ENCODE measurements at places on chromosomes 12 and 14. TPM values are rescaled to one million over a fixed set of nuclear protein-coding genes. Genes with fewer than 3 reads are reported as not detected.

Gene IGF1
- not detected for total RNA-seq

Gene KRT82
- not detected for total RNA-seq

Gene C12orf60
- total RNA-seq = 3.9 TPM

Gene CLEC4C
- not detected for total RNA-seq

Gene KRT83
- not detected for total RNA-seq

Gene CTDSP2
- 38.3 TPM for total RNA-seq

Gene DHRS2
- not detected for total RNA-seq

All from aortic smooth muscle cell (primary cell).